A549 treated with GW870086 at 1 μM for 4 hours (cell line): ENCODE measurements at places on chromosomes 1 and 21. TPM values are rescaled to one million over a fixed set of nuclear protein-coding genes. Genes with fewer than 3 reads are reported as not detected.

The CD84 gene
- total RNA-seq: not detected in 5 replicates

The UBE2Q1 gene
- 53.7 to 79.1 TPM (median 71.6 TPM) in 5 replicates for total RNA-seq

The GJA8 gene
- total RNA-seq: not detected in 5 replicates

The DNAJC11 gene
- total RNA-seq: 31.7 to 34.2 TPM (median 33.7 TPM) in 5 replicates

The CR1L gene
- not detected in 5 replicates for total RNA-seq

The MX2 gene
- total RNA-seq: 0.15 TPM in 1 of 5 replicates, not detected in the others

The KCNJ6 gene
- 2.8 to 4.0 TPM (median 3.8 TPM) in 5 replicates for total RNA-seq

The TARDBP gene
- 160 to 244 TPM (median 195 TPM) in 5 replicates for total RNA-seq

The ECM1 gene
- total RNA-seq: 1.7 to 3.1 TPM (median 2.1 TPM) in 5 replicates

The CFAP57 gene
- 0.31 to 1.4 TPM (median 0.49 TPM) in 5 replicates for total RNA-seq

The CASQ1 gene
- total RNA-seq: not detected in 5 replicates

The UCK2 gene
- total RNA-seq: 122 to 131 TPM (median 125 TPM) in 5 replicates

The HSPB7 gene
- total RNA-seq: 0.06 to 0.26 TPM (median 0.11 TPM) in 3 of 5 replicates, not detected in the others
